ENCODE measurements at places on chromosomes 12 and 14.

- no peak for DNase-seq
Observed at GRCh38 chr12:88519802-88520435, 60.4 kb downstream of the KITLG start.

DNA sequence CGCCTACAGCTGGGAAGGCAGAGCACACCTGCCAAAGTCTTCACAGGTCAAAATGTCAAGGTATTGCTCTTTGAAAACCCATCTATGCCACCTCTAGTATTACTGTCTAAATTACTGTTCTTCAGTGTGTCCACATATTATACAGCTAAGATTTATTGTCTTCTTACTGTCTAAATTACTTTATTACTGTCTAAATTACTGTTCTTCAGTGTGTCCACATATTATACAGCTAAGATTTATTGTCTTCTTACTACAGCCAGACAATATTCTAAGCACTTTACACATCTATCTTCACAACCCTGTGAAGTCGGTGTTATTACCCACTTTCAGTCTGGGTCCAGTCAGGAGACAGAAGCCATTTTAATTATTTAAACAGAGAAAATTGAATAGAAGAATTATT is 173.9 kb downstream of the MYRFL start:
- DNase-seq = no peak

DNA sequence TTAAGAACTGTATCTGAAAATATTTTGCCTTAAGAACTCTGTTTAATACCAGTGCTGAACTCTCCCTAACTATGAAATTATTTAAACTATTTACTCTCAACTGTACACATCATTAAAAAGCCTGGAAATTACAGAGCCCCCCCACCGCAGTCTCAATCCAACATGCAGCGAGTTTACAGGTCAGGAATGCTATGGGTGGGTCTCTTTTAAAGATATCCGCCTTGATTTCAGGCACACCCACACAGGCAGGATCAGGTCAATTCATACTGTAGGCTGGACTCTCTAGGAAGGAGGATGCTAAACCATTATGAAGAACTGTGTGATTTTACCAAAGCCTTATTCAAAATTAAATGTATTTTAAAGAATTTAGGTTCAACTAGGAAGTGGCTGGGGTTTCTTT is 16.5 kb downstream of the SPTLC2 start:
- no peak for DNase-seq

GRCh38 chr14:74347795-74348100 is 523 bp upstream of the VRTN start:
- DNase-seq = no peak

GRCh38 chr14:62087191-62087590 is 325.0 kb downstream of the SNAPC1 start:
- no peak for DNase-seq

DNA sequence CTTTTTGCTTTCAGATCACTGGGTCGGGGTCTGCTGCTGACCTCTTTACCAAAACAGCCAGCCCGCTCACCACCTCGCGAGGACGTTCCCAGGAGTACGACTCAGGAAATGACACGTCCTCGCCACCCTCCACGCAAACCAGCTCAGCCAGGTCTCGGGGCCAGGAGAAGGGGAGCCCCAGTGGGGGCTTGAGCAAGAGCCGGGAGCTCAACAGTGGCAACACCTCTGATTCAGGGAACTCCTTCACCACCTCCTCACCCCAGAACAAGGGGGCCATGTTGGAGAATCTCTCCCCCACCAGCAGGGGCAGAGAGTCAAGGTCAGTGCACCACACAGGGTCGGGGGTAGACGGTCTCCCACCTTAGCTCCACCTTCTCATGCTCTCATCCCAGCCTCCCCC is 33.4 kb upstream of the HSPB8 start:
- no peak for DNase-seq

DNA sequence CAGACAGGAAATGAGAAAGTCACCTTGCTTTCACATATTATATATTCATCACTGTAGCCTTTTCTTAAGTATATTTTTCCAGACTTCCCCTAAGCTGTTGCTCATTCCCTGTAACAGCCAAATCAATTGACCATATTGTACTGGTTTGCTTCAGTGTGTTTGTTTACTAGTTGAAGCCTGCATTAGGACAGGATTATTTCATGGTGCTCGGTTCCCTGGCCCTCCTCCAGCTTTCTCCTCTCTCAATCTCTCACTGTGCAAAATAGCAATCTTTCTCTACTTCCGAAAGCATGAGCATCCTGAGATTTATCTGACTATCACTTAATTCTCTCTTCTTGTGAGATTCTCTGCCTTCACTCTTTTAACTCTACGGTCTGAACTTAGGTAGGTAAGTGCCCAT is 2.4 kb downstream of the SLC35F4 start:
- DNase-seq = no peak

- DNase-seq = no peak
Observed at GRCh38 chr12:69389831-69390230, 30.3 kb downstream of the YEATS4 start.

DNA sequence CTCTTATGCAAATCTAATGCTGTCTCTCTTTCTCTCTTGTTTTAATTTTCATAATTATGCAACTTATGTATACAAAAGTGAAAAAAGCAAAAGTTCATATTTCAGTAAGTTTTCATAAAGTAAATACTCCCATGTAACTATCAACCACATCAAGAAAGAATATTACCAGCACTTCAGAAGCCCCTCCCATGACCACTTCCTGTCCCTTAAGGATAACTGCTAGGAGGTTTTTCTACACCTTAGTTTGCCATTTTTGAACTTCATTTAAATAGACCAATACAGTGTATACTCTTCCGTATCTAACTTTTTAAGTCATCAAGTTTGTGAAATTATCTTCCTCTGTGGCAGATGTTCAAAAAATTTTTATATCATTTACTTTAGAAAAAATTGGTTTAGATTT is 547 bp upstream of the OR4K15 start:
- no peak for DNase-seq

GRCh38 chr12:49019120-49019430 is 499 bp upstream of the PRKAG1 start:
- DNase-seq = no peak

DNA sequence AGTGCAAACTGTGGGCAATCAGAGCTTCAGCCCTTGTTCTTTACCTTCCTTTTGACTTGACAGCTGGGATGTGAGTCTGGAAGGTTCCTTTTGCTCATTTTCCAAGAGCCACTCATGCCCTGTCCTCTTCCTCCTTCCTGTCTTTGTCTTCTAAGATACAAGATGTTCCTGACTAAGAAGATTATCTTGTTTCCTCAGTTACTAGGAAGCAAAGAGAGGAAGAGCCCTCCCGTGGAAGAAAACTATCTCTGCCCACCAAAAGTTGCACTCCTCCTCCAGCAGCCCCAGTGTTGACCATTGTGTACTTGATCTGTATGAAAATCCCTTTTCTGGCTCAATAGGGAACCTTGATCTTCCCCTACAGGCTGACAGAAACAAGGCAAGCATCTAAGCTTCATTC is 138.0 kb downstream of the C12orf75 start:
- DNase-seq = no peak

- no peak for DNase-seq
Observed at GRCh38 chr12:54359762-54360351, 4.4 kb downstream of the GPR84 start.

DNA sequence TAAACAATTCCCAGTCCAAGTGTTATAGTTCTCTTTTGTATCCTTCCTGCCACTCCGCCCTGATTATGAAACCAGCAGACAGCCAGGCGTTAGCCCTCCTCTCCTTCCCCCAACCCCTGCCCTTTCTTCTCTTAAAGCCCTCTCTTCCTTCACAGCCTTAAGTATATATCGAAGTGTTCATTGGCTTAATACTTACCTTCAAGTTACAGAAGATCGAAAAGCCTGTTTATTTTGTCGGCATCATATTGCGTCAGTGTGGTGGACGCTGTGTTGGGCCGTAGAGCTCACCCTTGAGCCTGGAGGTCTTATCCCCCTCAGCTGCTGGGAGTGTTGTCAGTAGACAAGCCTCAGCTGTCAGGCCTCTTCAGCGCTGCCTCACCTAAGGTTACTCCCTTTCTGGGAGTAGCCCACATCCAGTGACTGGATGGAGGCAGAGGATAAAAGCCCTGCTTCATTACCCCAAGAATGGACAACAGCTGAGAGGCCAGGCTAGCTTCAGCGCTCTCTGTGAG is 36.2 kb downstream of the CMAS start:
- no peak for DNase-seq

DNA sequence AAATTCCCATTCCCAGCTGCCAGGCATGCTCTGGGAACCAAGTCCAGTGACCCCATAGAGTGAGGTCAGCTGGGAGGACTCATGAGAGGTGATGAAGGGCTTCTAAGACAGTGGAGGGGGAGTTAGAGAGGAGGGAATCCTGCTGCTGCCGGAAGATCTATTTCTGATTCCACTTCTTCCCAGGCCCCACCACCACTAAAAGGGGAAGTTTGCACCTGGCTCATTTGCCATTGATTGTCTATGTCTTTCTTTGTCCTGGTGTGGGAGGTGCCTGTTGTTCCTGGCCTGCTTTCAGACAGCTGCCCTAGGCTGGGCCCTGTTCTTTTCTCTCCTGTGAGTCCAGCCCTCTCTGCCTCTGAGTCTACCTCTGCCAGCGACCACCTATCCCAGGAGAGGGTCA is 3.0 kb upstream of the KRT6A start:
- DNase-seq = no peak

GRCh38 chr14:44741431-44741830 is 220.3 kb downstream of the KLHL28 start:
- no peak for DNase-seq

DNA sequence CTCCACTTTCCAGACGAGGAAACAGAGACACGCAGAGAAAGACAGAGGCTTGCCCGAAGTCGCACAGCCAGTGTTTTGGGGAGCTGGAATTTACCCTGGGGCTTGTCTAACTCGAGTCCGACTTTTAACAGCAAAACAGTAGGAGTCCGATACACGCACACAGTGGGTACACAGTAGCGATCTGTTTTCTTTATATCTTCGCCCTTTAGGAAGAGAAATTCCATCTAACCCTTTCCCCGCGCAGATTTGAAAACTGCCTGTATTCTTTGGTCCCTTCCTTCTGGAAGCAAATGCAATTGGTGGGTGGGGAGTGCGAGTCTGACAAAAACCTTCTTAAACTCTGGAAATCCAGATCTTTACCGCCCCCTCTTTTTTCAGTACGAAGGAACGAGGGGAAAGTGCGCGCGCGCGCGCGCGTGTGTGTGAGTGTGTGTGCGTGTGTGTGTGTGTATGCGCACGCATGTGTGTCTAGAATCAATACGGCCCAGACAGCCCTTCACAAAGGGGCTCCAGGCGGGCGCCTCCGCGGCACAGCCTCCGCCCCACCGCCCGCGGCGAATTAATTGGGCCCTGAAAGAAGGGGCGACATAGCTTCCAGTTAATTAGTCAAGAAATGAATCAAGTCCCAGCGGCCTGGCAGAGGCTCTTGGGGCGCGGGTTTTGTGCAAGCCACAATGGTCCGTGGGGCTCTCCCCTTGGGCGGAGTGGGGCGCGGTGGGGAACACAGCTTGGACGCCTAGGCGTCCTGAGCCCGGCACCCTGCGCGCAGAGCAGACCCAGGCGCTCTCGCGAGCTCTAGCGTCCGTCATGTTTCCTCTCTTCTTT is 14.0 kb upstream of the TBX3 start:
- DNase-seq = no peak

DNA sequence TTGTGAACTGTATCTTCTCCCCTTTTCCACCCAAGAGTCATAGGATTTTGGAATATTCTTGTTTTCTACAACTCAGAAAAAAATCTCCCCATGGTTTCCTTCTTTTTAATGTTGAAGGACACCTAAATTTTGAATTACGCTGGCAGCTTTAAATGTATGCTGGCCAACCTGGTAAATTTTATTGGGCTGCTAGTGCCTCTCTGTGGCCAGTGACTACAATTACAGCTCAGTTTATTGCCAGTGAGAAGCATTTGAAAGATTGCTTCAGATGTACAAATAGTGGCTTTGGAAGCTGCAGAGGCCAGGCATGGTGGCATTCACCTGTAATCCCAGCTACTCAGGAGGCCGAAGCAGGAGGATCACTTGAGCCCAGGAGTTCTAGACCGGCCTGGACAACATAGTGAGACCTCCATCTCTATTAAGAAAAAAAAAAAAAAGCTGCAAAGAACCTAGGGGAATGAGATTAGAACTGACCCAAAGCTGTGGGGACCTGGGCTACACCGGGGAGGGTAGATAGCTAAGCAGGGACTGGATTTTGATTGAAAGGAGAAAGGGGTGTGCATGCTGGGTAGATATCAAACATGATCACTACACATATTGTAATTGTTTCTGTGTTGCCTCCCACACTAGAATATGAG is 7.6 kb upstream of the RAB21 start:
- peak; percentile 27 for DNase-seq

- DNase-seq = no peak
Observed at GRCh38 chr12:70536650-70537049, 100.6 kb downstream of the PTPRB start.

GRCh38 chr12:102513739-102514138 is 33.4 kb upstream of the IGF1 start:
- no peak for DNase-seq

DNA sequence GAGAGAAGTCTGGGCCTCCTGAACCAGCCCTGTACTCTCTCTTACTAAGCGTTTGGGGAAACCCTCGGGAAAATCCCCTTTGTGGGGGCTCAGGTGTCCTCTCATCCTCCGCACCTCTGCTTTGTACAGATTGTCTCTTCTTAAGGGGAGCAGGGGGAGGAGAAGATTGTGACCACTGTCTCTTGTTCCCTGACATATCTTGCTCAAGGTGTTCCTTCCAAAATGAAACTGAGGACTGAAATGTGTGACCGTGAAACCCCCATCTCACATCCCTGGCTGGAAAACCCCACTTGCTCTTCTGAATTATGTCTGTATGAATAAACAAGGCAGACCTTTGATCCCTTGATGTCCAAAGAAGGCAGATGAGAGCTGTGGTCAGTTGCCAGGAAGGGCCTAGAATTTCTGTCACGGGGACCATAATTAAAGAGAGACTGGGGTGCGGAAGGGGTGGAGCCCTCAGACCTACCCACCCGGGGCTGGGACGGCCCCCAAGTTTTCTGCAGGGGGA is 369.8 kb downstream of the AACS start:
- DNase-seq = no peak

- no peak for DNase-seq
Observed at GRCh38 chr12:132229926-132230325, 85.7 kb downstream of the NOC4L start.

- DNase-seq = no peak
Observed at GRCh38 chr14:74733221-74733620, 20.3 kb downstream of the FCF1 start.

- no peak for DNase-seq
Observed at GRCh38 chr12:96208346-96208745, 14.2 kb downstream of the ELK3 start.

GRCh38 chr12:67937822-67938221 is 51.4 kb upstream of the IFNG-AS1 start:
- no peak for DNase-seq

GRCh38 chr14:51999084-51999483 is 9.7 kb downstream of the RTRAF start:
- DNase-seq = no peak

- no peak for DNase-seq
Observed at GRCh38 chr14:99043756-99044155, 228.2 kb downstream of the BCL11B start.

GRCh38 chr14:53767566-53767965 is 189.1 kb downstream of the BMP4 start:
- DNase-seq = no peak

All from iPS DF 6.9 (cell line).